Activated naive CD4-positive, alpha-beta T cell (primary cell): ENCODE measurements at places on chromosomes 12 and 14.

- DNase-seq: no peak
Observed at GRCh38 chr12:59023861-59024424, 103.6 kb upstream of the LRIG3 start.

- DNase-seq: no peak
Observed at GRCh38 chr12:25495331-25496097, 57.6 kb downstream of the LMNTD1 start.

DNA sequence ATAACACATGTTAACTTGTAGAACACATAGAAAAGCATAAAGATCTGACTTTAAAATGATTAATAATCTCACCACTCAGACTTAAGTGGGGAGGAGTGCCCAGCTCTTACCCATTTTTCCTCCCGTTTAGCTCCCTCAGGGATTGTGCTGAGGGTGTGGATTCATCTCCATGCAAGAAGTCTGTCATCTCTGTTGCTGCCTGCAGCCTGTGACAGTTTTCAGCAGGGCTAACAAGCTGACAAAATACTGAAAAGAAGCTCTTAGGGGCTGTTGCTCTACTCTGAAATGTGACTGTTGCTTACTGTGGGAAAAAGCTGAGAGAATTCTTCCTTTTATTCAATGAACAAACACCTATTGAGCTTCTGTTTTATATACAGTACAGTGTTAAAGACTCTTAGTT is 216.2 kb downstream of the CPNE8 start:
- DNase-seq: no peak

GRCh38 chr12:129903956-129904829 is at the start of gene TMEM132D:
TSS of gene TMEM132D (minus strand) at chr12:129904025.
- DNase-seq: no peak

DNA sequence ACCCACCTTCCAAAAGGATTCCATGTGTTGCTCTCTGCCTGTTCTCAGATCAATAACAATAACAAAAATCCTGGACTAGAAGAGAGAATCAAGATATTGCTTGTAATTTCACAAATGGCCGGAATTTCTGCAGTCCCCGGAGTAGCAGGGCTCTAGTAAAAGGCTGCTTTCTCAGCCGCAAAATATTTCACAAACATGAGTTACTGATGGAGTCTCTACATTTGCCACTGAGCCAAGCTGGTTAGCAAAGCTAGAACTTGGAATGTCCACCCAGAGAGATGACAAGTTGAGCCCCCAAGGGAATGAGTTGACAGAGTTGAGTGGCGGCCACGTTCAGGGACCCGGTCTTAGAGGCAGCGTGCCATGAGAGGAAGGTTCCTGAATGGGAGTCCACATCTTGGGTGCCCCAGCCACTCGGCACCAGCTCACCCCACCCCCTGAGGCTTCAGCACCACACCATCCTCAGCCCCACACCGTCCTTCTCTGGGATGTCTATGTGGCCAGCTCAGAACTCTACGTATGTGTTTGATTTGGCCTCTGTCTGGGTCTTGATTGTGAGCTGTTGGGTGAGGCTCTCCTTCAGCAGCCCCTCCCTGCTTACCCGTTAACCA is 15.9 kb downstream of the FBLN5 start:
- no peak for DNase-seq

DNA sequence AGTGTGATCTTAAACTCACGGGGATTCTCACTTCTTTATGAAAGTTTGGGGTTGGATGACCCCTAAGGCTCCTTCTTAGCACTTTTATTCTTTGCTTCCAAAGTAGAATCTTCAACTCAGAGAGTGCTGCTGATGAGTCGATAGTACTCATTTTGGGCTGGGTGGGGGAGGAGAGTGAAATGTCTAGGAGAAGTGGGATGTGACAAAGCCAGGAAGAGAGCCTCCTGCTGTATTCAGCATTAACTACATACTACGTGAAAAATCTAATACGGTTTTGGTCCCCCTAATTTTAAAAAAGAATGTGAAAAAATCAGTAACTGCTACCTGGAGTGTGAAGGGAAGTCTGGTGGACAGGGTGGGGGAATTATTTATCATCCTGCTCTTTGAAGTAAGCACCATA is 148.3 kb downstream of the SAMD4A start:
- DNase-seq: no peak

DNA sequence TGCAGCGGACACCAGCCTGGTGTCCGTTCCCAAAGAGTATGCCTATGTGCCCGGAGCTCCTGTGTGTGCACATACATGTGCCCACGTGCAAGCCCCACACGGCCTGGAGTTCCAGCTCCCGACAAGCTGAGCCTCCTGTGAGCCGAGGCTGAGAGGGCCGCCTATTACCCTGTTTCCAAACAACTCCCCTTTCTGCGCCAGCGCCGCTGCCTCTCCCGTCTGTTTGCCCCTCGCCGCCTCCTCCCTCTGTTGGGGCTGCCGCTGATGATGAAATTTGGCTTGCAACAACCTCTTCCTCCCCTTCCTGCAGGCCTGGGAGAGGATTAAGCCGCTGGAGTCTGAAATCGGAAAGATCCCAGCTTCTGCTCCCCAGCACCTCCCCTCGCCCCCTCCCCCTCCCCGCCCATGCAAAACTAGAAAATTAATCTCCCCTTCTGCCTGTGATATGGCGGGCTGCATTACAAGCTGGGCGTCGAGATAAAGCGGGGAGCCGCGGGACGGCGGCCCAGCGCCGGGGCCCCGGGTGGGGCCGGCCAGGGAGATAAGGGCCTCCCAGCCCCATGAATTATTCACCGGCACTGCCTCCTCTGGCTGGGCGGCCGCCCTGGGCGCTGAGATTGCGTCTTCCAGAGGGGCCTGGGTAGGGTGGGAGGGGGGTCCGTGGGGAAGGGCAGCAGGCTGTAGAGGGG is 6.8 kb upstream of the ASIC1 start:
- DNase-seq: no peak

GRCh38 chr12:40225984-40226602 is 1.3 kb downstream of the LRRK2 start:
- DNase-seq: no peak

- DNase-seq: no peak
Observed at GRCh38 chr14:36091096-36091495, 85.4 kb downstream of the PTCSC3 start.

DNA sequence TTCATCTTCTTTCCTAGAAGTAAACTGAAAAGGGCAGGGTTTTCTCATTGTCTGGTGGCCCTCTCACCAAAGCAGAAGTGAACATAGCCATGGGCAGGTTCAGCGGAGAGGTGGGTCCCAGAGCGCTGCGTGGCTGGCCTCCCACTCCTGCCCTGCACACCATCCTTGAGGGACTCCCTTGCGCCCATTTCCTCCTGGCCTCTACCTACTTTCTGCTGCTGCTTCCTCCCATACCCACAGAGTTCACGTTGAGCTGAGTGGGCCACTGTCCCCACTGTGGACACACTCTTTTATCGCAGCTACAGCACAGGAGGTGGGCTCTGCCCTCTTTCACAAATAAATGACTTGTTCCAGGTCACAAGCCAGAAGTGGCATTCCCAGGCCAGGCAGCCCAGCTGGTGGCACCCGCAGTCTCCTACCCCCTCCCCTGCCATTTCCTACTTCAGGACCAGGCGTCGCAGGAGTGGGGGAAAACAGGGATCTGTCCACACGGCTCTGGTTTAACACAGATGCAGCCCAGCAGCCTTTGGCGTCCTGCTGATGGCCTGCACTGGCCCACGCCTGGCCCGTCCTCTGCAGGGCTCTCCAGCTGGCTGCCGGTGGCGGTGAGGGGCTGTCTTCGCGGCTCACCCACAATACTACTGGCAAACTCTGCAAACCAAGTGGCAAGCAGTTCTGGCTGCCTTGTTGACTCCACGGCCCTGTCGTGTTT is 4.9 kb downstream of the SIVA1 start:
- no peak for DNase-seq

DNA sequence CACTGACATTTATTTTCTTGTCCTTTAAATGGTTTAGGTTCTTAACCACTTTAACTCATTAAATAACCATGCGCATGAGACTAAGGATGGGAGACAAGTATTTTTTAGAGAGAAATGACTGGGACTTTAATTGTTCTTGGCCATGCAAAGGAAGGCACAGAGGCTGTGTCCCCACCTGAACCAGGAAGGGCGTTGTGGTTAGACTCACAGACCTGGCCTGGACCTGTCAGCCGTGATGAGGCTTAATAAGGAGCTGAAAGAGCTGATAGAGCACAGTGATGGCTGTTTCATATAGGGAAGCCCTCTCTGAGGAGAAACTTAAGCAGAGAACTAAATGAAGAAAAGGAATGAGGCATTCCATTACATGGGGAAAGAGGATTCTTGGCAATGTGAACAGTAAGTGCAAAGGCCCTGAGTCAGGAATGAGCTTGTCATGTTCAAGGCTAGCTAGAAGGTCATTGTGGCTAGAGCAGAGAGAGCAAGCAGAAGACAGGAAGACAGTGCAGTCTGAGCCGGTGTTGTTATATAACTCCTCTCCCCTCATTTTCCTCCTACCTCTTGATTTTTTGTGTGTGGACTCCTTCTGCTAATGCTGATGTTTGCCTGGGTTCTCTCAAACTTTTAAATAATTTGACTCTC is 74.4 kb upstream of the ANO4 start:
- no peak for DNase-seq

GRCh38 chr12:117486840-117487659 is 125.6 kb upstream of the NOS1 start:
- DNase-seq: no peak

- DNase-seq: no peak
Observed at GRCh38 chr14:96581026-96581425, 78.8 kb downstream of the PAPOLA start.

DNA sequence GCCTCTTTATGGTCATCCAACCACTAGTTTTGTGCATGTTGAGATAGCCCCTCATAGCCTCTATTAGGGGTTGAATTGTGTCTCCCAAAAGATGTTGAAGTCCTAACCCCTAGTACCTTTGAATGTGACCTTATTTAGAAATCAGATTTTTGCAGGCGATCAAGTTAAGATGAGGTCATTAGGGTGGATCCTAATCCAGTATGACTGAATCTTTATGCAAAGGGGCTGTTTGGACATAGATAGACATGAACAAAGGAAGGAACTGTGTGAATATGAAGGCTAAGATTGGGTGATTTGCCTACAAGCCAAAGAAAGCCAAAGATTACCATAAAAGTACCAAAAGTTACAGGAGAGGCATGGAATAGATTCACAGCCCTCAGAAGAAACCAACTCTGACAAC is 209.6 kb downstream of the NUAK1 start:
- no peak for DNase-seq

DNA sequence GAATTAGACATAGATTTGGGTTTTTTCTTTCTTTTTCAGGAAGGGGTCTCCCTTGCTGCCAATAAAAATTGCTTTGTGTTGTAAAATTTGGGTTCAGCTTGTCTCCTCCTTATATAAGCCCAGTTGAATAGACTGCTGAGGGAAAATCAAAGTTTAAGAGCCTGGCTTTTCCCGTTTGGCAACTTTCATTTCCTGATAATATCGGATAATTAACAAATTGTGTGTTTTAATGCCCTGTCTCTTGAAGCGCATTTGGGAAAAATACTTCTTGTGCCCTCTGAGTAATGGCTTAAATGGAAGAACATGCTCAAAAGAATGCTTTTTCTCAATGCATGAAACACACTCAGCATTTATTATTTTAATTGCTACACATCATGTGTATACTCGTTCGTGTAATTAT is 198.0 kb upstream of the DCN start:
- no peak for DNase-seq

GRCh38 chr14:29913566-29913965 is 14.1 kb downstream of the PRKD1 start:
- DNase-seq: no peak

DNA sequence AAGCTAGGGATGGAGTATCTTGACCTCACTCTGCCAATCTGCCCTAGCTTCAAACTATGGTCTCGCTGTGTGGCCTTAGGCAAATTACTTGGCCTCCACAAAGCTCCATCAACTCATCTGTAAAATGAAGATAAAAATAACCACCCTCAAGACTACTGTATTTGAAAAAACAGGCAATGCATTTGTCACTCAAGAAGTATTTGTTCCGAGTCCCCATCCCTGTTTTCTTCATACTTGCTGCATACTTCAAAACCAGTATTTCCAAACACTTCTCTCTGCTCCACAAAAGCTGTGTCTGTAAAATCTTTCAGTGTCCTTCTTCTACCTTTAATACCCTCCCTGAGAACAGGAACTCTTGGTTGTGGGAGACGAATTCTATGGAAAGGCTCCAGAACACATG is 47.9 kb downstream of the GTF2A1 start:
- DNase-seq: no peak
